Stimulated activated CD4-positive, alpha-beta T cell treated with anti-CD3 and anti-CD28 coated beads, Interleukin-12 subunit alpha, Interleukin-12 subunit beta, amount 100 ng/mL, for 48 hours (primary cell): ENCODE measurements at places on chromosomes 7 and 10.

DNA sequence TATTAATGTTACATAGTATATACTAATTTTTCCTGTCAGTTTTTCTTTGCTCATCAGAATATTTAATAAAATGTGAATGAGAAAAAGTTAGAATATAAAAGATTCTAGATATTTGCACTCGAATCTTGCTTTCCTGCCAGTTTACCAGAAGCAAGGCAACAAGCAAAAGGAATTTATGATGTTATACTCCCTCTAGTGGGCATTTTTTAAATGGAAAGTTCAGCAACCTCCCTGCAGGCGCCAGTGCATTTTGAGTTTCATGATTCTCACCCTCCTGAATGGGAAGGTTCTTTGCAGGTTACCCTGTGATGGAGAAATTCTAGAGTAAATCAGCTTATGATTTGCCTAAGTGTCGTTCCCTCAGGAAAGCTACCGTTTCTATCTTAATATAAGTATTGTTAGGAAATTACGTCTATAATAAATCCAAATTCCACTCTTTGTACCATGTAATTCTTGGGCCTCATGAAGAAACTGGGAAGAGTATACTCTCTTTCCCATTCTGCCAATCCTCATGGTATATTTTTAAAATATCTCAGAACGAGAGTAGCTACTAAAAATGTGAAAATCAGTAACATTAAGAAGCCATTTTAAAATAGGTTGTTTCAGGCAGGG lies 350.0 kb downstream of the CRPPA start:
- DNase-seq = peak; percentile 2

GRCh38 chr7:75715864-75716263 lies 22.9 kb downstream of the HIP1 start:
- DNase-seq = no peak

DNA sequence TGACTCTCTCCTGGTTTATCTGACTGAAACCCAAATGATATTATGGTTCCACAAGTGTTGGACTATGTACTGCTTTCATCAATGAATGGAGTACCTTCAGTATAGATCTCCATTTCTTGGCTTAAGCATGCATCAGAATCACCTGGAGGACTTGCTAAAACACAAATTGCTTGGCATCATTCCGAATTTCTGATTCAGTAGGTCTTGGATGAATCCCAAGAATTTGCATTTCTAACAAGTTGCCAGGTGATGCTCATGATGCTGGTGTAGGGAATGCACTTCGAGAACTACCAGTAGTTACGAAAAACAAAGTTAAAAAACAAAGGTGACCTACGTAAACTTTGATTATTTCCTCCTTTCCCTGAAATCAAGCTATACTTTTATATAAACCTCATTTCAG lies 119.0 kb upstream of the FEZF1 start:
- DNase-seq = no peak

- DNase-seq = no peak
Measured at GRCh38 chr7:27128034-27128433, 2.5 kb downstream of the HOXA4 start.

- DNase-seq = no peak
Measured at GRCh38 chr7:130272381-130273080, 5.9 kb downstream of the CPA2 start.

- DNase-seq = no peak
Measured at GRCh38 chr10:132477398-132478340, 59.9 kb upstream of the INPP5A start.

DNA sequence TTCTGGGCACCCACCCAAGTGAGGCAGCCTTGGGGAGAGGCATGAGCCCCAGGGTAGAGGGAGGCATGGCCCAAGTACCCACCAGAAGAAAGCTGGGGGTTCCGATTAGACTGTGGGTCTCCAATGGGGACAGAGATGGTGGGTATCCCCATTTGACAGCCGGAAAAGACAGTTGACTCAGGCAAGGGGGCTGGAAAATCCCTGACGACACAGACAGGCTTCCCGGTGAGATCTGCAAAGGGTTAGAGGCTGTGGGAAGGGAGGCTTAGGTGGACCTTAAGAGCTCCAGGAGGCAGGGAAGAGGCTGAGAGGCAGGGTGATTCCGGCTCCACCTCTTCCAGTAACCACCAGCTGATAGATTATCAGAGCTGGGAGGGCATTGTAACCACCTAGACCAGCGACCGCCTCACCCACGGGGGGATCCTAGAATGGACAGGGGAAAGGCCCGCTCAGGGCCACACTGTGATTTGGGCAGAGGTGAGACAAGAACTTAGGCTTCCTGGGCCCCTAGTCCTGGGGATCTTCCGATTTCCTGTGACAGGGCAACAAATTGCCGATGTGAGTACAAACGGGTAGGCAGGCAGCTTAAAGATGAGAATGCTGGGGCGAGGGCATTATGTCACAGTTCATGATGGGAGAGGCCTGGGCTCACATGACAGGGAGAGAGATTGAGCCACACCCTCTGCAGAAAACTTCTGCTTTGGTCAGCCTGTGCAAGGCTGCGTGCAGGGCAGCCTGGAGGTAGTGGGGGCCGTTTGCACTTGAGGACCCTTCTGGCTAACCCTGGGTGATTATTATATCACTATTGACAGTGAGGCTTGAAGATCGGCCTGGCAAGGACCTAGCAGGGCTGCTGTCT lies 5.4 kb downstream of the TBATA start:
- no peak for DNase-seq

DNA sequence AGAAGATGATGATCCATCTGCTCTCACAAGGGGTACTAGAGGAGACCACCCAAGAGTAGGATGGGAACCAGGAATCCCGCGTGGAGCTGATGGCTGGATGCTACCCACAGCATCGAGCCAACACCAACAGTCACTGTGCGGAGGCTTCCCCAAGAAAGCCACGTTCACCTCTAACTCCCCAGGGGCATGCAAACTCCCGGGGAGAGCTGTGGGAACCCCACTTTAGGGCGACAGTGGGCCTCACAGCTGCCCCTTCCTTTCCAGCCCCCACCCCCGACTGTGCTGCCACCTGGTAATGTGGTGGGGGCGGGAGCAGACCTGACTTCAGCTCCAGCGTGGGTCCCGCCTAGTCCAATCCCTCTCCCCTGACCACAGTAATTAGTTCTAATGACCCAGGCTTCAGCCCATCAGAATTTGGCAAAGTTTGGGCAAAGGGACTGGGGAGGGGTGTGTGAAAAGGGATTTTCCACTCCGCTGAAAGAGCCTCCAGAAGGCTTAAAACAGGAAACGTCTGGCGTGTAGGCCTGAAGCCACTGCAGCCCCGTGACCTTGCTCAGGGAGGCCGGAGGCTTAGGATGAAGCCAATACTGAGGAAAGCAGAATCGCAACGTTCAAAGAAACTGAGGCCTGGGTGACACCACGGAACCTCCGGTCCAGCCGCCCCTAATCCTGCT lies 20.3 kb downstream of the ASB13 start:
- DNase-seq = no peak

DNA sequence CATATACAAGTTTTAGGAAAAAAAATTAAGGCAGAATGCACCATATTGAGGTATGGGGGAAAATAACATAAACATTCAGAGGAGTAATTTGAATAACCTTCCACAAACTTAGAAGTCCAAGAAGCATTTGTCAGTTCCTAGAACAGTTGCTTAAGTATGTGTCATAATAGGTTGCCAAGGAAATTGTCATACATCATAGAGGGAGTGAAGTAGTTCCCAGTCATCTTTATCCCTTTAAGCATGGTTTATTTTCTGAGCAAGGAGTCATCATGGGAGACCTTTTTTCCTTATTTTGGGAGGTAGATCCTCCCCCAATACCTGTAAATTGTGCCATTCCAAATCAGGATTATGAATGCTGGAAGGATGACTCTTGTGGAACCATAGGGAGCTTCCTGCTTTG lies at the start of gene SSMEM1:
Gene SSMEM1, plus strand, starts transcription at position 219 of the 400 bp plus-strand sequence. Its CDS starts 51 bp downstream, at position 270.
- no peak for DNase-seq

DNA sequence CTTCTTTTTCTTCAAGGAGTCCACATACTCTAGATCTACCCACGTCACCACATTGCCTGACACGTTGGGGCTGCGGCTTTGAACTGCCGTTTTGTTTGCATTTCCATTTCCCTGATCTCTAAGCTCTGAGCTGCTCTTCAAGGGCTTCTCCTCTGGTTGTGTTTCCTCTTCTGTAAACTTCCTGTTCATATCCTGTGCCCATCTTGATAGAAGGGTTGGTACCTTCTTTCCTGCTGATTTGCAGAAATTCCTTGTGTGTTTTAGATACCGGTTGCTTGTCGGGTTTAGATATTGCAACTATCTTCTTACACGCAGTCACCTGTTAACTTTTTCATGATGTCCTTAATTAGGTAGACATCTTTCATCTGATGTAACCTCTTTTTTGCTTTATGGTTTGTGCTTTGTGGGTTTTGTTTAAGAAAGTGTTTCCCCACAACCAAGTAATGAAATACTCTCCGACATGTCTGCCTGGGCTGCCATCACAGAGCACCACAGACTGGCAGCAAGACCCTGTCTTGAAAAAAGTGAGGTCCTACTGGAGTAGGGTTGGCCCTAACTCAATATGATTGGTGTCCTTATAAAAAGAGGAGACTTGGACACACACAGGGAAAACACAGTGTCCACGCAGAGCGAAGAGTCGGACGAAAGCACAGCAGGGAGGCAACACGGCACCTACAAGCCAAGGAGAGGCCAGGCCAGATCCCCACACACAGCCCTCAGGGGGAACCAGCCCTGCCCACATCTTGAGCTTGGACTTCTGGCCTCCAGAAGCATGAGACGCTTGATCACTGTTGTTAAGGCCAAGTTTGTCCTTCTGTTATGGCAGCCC lies 99.1 kb upstream of the PDGFA start:
- DNase-seq = peak; percentile 34

GRCh38 chr7:108015740-108016139 lies 12.8 kb upstream of the LAMB1 start:
- DNase-seq = no peak

- DNase-seq = no peak
Measured at GRCh38 chr7:27118580-27118979, 12.0 kb downstream of the HOXA4 start.

GRCh38 chr10:24453404-24453830 lies 244.5 kb downstream of the KIAA1217 start:
- DNase-seq = no peak

- DNase-seq = no peak
Measured at GRCh38 chr7:98569691-98570337, 47.3 kb upstream of the NPTX2 start.

- DNase-seq = no peak
Measured at GRCh38 chr10:106338486-106338885, 826.0 kb downstream of the SORCS1 start.

DNA sequence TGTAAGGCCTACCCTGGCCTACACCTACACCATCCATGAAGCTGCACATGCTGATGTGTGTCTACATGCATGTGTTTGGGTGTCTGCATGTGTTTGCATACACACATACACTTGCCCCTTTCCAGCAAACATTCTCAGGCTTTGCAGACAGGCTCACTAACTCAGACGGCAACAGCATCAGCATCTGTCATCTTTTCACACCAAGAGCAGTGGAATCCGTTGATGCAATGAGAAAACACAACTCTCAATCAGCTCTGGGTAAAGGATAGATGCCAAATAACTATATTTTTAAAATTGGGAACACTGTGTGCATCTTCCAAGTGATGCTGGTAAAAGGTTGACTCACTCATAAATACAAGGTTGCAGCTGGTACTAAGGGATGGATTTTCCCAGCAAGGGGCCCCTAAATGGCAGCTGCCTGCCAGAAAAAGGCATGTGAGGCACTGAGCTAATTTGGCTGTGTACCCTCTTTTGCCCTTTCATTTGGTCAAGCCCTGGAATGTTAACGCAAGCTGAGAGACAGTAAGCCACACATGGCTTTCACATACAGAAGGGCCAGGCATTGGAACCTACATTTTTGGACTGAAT lies 296.3 kb upstream of the NPSR1 start:
- no peak for DNase-seq

GRCh38 chr7:132422502-132423111 lies 153.7 kb downstream of the PLXNA4 start:
- no peak for DNase-seq

DNA sequence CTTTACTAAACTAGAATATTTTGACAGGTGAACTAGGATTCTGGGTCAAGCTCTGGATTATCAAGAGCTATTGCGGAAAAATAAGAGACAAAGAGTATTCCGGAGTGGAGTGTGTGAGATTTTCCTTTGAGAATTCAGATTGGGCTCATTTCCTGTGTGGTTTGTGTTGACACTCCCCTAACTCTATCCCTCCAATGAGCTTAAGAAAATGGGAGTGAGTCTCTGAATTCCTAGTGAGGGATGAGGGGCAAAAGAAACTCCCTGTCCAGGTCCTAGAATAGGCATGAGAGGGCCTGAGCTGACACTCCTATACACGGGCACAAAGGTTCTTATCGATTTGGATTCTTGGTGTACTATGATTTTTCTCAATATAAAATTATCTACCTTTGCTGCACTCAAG lies 10.2 kb downstream of the KLF14 start:
- no peak for DNase-seq

GRCh38 chr7:20229646-20230500 lies 12.7 kb upstream of the MACC1 start:
- no peak for DNase-seq

- no peak for DNase-seq
Measured at GRCh38 chr10:52950578-52950977, 178.0 kb upstream of the MBL2 start.

GRCh38 chr7:113314594-113314993 lies 196.2 kb upstream of the SMIM30 start:
- DNase-seq = no peak

GRCh38 chr7:150450491-150451001 lies at the start of gene GIMAP8:
Gene GIMAP8, plus strand, starts transcription at chr7:150450630. Its CDS starts 16,069 bp downstream, at chr7:150466699.
- DNase-seq = no peak

DNA sequence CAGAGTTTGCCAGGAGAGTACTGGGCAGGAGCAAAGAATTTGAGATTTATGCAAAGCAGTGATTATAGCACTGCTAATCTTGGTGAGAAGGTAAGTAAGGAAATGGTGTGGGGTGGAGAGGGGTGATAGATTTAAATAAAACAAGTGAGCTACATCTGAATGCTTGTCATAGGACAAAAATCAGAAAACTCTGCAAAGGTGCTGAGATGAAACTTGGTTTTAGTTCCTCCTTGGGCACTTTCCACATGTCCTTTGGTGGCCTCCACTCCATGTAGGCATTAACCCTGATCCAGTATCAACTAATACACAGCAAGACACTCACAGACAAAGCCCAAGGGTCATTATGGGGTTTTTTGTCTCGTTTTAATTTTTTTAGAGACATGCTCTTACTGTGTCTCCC lies 25.7 kb upstream of the FAM107B start:
- DNase-seq = no peak

DNA sequence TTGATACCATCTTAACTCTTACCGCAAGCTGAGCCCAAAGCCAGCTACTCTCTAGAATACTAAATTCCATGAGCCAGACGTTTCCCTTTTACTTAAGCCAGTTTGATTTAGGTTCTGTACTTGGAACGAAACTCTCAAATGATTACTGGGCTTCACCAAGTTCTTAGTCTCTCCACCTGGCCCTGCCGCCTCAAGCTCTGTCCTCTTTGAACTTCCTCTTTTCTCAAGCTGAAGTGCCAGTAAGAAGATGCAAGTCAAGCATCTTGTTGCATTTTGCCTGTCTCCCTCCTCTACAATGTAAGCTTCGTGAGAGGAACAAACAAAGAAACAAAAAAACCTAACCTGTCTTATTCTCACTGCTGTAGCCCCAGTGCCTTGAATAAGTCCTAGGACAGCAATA lies 358.2 kb upstream of the NPVF start:
- DNase-seq = no peak

GRCh38 chr7:85479918-85480643 lies 293.2 kb upstream of the SEMA3D start:
- DNase-seq = no peak
